Bone marrow (tissue), 2 donors: ENCODE measurements at places on chromosomes 11 and 22.

DNA sequence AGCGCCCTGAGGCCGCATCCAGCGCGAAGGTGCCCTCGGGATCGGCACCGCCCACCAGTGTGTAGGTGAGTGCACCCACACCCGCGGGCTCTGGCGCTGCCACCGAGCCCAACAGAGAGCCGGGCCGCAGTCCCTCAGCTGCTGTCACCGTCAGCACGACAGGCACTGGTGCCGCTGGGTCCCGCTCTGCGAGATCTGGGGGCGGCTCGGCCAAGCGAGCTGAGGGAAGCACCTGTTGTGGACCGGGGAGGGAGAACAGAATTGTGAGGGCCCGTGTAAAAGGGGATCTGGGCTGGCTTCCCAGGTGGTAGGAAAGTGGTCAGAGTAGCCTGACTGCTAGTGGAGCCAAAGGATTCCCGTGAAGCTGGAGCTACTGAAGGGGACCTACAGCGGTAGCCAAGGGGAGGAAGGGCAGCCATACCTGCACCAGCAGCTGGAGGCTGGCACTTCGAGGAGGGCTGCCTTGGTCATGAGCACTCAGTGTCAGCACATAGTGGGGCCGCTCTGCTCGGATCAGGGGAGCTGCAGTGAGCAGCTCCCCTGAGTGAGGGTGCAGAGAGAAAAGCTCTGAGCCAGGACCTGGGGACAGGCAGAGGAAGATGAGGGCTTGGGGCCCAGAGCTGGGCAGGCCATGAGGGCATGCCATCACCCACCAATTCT, 11.5 kb upstream of the TPP1 start:
- DNase-seq, result no peak

- DNase-seq, result no peak
Measured at GRCh38 chr11:5137014-5137413, 1.1 kb downstream of the OR52A5 start.

DNA sequence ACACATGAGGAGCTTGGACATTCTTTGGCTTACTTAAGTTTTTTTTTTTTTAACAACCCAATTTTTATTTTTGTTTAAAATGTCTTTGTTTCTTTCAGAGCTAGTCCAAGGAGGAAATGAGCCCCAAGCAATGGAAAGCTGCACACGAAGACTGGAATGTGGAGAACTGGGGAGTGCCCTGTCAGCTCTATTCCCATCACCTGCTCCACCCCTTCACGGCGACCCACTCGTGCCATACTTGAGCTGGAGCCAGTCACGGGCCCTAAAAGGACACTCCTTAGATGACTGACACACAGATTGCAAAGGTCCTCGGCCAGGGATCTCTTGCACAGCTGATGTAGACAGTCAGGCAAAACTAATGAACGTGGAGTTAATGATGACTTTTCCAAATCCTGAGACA, 10.6 kb upstream of the SLC25A18 start:
- DNase-seq, result no peak

GRCh38 chr11:17781221-17781620, 46.6 kb downstream of the KCNC1 start:
- no peak for DNase-seq

GRCh38 chr11:40227730-40228129, 1231.7 kb downstream of the LRRC4C start:
- DNase-seq, result no peak

DNA sequence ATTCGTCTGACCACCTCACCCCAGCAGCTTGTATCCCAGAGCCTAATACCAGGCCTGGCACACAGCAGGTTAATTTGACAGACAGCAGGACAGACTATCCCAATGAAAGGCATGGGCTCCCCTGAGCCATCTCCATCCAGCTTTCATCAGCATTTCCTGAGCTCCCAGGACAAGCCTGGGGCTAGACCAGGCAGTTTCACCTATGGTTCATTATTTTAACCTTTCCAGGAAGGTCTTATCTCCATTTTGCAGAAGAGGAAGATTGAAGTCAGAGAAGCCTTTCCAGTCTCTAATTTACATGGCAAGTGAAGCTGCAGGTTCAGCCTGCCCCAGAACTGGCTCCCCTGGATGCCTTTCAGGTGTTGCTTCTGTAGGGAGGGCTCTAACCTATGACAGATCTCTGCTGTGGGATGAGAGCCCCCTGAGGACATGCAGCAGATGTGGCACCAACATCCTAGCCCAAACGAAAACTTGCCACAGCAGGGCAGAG, 17.0 kb downstream of the ARRB1 start:
- DNase-seq, result no peak

- no peak for DNase-seq
Measured at GRCh38 chr11:41044747-41045146, 414.7 kb downstream of the LRRC4C start.

GRCh38 chr11:48106166-48106565, 110.4 kb upstream of the OR4B1 start:
- peak; percentile 5 for DNase-seq

DNA sequence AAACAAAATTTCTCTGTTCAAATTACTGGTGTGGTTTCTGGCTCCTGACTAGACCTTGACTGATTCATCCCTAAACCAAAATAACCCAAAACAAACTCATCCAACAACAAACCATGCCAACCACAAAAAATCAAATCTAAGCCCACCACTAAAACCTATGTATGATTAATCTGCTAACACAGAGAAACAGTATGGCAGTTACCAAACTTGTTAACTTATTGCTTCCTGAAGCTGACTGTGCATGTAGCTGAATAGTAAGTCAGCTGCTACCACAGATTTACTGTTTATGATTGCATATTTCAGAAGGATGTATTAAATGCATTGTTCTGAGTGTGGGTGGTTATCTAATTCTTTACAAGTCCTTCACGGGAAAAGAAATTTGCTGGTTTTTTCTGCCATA, 231.1 kb downstream of the SWAP70 start:
- no peak for DNase-seq

- no peak for DNase-seq
Measured at GRCh38 chr11:90189011-90189410, 33.8 kb downstream of the CHORDC1 start.

- no peak for DNase-seq
Measured at GRCh38 chr22:35835998-35836691, 118.5 kb downstream of the APOL5 start.

- DNase-seq, result no peak
Measured at GRCh38 chr22:42702675-42703074, 18.0 kb downstream of the A4GALT start.

- no peak for DNase-seq
Measured at GRCh38 chr11:8671651-8672062, 10.8 kb downstream of the TRIM66 start.

GRCh38 chr11:118325283-118325682, 17.2 kb downstream of the CD3D start:
- no peak for DNase-seq

DNA sequence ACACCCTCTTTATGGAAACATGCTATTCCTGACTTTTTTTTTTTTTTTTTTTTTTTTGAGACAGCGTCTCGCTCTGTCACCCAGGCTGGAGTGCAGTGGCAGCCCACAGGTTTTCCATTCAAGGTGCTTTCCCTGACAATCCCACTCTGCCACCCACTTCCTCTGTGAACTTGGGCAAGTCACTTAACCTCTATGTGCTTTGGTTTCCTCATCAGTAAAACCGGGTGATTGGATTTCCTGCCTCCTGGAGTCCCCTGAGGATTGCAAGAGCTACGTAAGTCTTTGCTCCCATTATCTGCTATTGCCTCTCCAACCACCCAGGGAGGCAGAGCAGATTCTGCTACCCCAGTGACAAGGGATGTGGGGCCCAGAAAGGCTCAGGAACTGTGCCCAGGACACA, 54.1 kb downstream of the CELSR1 start:
- no peak for DNase-seq

DNA sequence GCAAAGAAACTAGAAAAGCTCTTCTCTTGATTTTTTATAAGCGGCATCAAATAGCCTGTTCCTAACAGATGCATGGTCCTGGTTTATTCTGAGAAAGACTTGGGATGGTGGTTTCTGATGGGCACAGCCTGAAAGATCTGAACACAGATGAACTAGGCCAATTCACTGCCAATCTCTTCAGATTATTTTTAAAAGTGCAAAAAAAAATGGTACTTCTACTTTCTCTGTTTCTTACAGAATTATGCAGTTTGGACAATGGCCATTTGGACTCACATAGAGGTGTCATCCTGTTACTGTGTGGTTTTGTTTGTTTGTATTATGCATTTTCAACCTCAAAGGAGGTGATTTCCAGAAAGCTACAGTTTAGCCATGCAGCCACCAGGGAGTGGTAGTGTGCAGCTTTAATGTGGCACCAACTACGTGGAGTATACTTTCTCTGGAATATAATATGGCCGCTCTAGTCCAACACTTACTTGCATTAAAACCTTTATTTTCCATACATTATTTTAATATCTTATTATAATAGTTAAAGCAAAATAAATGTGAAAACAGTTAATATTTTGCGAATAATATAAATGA, 469.8 kb upstream of the KIRREL3 start:
- DNase-seq, result no peak

GRCh38 chr11:33869481-33870422, 22.1 kb downstream of the LMO2 start:
- DNase-seq, result peak; percentile 91

DNA sequence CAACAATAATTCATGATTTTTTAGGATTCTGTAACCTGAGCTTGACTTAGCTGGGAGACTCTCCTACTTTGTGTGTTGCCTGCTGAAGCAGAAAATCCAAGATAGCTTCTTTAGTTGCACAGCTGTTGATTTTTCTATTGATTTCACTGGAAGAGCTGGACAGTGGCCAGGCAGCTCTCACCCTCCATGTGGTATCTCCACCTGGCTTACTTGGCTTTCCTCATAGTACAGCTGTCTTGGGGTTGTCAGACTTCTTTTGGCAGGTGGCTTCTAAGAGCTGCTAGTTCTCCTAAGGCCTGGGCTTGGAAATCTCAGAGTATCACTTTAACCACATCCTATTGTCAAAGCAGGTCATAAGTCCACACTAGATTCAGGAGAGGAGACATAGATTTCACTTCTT, 130.8 kb upstream of the SPON1 start:
- no peak for DNase-seq

- no peak for DNase-seq
Measured at GRCh38 chr22:30304495-30305244, 15.4 kb upstream of the CASTOR1 start.

GRCh38 chr11:128058580-128059208, 528.7 kb downstream of the ETS1 start:
- no peak for DNase-seq

DNA sequence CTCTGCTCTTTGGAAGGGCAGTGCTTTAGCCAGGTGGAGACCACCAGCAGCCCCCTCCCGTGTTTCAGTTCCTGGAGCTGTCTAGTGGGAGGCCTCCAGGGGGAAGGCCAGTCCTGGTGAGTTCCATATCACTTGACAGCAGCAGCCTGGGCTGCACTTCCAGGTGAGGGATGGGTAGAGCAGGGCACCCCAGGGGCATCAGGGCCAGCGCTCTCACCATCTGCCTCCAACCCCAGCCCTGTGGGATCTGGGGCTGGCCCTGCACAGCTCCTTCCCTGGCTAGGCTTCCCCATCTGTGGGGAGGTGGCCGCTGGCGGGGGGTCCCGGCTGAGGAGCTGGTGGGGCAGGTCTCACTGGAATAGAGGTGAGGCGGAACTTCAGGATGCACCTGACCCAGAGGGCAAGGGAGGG, 60.5 kb downstream of the MORC2 start:
- DNase-seq, result no peak

GRCh38 chr11:91163619-91164451, 941.0 kb upstream of the CHORDC1 start:
- DNase-seq, result no peak

DNA sequence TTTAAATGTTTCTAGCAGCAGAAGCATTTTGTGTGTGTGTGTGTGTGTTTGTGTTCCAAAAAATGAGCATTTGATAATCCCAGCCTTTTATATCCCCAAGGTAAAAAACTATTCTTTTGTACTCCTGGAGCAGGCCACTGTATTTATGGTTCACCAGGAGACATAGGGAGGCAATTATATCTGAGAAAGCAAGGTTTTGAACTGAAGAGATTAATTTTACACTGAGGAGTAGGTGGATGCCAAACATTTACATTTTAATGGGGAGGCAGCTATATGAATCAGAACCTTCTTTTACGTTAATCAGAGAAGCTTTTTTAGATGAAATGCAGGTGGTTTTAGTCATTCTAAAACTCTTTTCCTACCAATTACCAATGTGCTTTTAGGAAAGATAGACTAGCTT, 1374.0 kb upstream of the TENM4 start:
- no peak for DNase-seq

- DNase-seq, result no peak
Measured at GRCh38 chr11:104916442-104916841, 18.2 kb upstream of the CASP12 start.

DNA sequence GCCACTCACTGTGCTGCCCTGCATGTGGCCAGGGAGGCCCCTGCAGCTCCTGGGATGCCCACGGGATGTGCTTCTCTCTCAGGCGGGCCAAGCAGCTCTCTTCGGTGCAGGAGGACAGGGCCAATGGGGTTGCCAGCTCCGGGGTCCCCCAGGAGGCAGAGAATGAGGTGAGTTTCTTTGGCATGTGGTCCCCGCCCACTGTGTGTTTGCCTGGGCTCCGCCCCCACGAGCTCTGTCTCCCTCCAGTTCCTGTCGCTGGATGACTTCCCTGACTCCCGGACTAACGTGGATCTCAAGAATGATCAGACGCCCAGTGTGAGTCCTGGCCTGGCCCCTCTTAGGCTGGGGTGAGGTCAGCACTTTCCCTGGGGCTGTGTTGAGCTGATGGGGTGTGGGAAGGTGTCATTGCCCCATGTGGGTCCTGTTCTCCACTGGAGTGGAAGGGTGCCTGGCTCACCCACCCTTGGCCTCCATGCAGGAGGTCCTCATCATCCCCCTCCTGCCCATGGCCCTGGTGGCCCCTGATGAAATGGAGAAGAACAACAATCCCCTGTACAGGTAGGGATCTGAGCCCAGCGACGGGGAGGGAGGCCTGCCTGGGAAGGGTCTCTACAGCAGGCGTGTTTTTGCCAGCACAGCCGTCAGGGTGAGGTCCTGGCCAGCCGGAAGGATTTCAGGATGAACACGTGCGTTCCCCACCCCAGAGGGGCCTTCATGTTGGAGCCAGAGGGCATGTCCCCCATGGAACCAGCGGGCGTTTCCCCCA, 7.7 kb downstream of the SCO2 start:
- DNase-seq, result no peak

GRCh38 chr11:128450882-128451651, 136.3 kb downstream of the ETS1 start:
- no peak for DNase-seq

GRCh38 chr11:77144196-77144856, 16.3 kb downstream of the MYO7A start:
- no peak for DNase-seq

DNA sequence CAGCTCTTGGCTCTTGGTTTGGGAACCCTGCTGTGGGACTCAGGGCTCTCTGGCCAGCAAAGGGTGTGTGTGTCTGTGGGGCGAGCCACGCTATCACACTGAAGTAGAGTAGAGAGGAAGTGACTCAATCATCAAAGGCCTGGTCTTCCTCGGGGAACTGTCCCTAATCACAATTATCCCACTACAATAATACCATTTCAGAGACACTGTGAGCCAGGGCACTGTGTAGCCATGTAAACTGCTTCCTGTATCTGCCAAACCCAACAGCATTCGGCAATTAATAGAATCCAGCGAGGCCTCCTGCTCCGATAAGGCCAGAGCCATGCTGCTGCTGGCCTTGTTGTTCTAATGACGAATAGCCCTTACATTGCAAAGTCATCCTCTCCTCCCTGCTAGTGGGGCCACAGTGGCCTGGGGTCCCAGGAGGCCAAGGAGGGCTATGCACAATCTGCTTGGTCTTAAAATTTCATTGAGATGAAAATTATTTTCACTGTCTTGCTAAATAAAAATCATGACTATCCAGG, 49.8 kb upstream of the LMO2 start:
- no peak for DNase-seq

GRCh38 chr11:33802194-33802950, 28.1 kb upstream of the FBXO3 start:
- no peak for DNase-seq
